Epithelial cell of esophagus (primary cell): ENCODE measurements at places on chromosomes 6 and 20.

GRCh38 chr6:93675856-93676417 is 256.6 kb upstream of the EPHA7 start:
- DNase-seq, result no peak

- no peak for DNase-seq
Observed at GRCh38 chr6:81900616-81901015, 148.1 kb upstream of the TENT5A start.

GRCh38 chr20:53888510-53888909 is 181.9 kb downstream of the BCAS1 start:
- DNase-seq, result no peak

- DNase-seq, result no peak
Observed at GRCh38 chr6:152981989-152982903, 595 bp downstream of the FBXO5 start.

GRCh38 chr6:78483553-78484197 is 383.7 kb upstream of the IRAK1BP1 start:
- DNase-seq, result peak; percentile 58

GRCh38 chr20:38805502-38805957 is at the start of gene PPP1R16B:
TSS of gene PPP1R16B (plus strand) at chr20:38805697. CDS start at chr20:38835926, 30,229 bp downstream.
- no peak for DNase-seq

- no peak for DNase-seq
Observed at GRCh38 chr6:35787266-35788218, 6.7 kb downstream of the CLPSL1 start.

- DNase-seq, result peak; percentile 59
Observed at GRCh38 chr6:130872250-130873095, 45.3 kb downstream of the SMLR1 start.

GRCh38 chr20:47127999-47128398 is 228.5 kb downstream of the ZMYND8 start:
- no peak for DNase-seq

GRCh38 chr6:31399589-31400466 is 3.6 kb upstream of the MICA start:
- DNase-seq, result peak; percentile 97

- DNase-seq, result no peak
Observed at GRCh38 chr6:142705054-142705453, 239.9 kb downstream of the HIVEP2 start.

DNA sequence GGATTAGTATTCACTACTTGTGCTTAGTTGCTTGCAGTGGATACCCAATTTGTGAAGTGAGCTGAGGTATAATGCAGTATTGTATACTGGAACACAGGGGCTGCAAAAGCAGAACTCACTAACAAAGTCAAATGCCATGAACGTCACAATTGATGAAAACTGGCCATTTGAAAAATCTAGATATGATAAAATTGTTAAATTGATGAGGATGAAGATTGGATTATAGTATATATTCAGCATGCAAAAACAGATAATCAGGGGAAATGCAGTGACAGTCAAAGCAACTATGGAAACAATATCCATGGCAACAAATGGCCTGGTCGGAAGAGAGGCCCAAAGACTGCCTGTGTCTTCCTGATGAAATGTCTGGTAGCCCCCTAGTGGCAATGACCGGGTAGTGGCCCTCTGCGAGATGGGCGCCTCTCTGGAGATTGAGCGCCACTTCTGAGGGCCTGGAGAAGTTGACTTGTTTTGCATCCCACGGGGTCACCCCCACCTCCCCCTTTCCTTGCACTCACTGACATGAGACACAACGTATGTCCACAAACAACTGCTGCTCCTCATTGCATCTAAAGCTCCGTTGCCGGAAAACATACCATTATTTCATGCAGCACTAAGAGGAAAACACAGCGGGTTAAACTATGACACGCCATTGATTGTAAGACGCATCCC is 43.6 kb downstream of the C6orf15 start:
- peak; percentile 83 for DNase-seq

DNA sequence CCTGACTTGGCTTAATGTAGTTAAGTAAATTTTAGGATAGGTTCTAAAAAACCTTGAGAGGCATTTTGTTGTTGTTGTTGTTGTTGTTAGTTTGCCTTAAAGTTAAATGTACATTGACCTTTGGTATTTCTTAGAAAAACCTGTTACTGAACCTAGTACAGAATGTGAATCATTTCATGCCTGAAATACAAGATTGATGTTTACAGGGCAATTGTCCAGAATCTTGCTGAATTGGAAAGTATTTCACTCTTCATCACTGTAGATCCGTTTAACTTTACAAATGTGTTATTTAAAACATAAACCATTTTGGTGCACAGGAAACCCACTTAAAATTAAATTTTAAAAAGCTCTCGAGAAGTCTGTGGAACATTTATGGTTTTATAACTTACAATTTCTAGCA is 75.0 kb downstream of the CEP57L1 start:
- DNase-seq, result no peak

- DNase-seq, result no peak
Observed at GRCh38 chr6:104700371-104701185, 159.1 kb downstream of the HACE1 start.

GRCh38 chr6:113190170-113190569 is 667.0 kb upstream of the MARCKS start:
- peak; percentile 6 for DNase-seq

GRCh38 chr6:70668499-70668812 is 773 bp downstream of the SMAP1 start:
- DNase-seq, result peak; percentile 42

DNA sequence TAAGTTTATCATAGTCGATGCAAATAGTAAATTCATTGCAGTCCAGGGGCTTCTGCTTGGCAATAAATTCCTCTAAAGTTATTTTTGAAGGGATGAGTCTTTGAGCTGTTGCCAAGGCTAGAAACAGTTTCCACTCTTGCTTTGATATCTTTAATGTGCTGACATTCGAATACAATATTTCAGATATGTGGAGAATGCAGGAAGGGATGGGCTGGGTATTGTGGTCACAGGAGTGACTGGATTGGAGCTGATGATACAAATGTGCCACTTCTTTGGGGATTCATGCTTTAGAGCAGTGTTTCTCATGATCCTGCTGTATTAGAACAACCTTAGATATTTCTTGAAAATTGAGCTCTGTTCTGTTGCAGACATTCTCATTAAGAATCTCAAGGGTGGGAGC is 139.0 kb downstream of the PRDM13 start:
- DNase-seq, result no peak

DNA sequence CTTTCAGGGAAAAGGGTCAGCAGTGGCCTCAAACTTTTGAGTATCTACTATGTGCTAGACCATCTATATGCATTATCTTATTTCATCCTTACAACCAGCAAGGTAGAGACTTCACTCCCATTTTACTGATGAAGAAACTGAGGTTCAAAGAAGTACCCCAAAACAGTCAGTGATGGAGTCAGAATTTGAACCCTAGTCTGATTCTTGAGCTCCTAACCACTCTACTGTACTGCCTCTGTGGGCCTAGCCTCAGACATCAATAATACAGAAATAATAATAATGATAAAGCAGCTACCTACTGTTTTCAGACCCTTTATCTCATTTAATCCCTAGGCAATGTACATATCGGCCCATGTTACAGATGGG is 8.4 kb downstream of the ADA start:
- DNase-seq, result no peak

DNA sequence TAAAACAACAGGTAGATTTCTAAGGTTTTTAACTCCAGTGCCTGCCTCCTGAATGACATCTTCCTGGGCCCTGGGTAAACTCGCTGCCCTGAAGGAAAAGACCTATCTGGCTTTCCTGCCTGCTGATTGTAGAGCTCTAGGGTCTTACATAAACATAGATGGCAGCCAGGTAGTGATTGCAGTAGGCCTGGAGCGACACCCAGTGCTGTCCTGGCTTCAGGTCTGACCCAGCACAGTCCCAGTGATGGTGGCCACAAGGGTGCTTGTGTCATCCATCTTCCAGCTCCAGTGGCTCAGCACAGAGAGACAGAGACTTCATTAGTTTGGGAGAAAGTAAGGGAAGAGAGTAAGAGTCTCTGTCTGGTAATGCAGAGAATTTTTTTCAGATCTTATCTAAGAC is 542.9 kb upstream of the IMPG1 start:
- DNase-seq, result no peak

DNA sequence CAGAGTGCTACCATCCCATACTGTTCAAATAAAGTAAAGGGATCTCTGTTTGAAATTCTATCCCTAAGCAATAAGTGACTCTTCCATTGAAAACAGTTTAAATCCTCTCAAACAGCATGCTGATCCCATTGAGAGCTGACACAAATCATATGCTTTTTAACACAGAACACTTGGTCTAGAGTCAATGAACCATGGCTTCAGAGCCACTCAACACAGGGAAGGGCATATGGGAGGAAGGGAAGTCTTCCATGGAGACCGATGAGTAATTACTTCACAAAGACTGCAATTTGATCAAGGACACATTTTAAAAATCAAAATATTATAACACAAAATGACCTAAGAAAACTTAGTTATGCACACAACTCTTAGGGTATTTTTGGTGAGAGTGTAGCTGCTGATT is 1073.0 kb upstream of the MAP3K7 start:
- no peak for DNase-seq

DNA sequence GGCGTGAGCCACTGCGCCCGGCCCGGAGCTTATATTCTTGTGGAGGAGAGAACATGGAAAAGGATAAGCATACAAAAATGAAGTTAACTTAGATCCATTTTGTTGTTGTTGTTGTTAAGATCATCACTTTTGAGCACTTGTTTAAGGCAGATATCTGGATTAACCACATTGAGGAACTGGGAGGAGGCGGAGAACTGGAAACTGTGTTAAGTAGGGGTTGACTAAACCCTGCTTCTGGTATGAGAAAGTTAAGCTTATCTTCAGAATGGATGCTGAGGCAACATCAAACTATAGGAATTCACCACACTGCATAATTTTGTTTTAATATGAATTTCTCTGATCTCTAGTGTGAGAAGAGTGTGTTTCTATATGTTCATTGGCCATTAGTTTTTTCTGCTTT is 57.6 kb downstream of the GCNT2 start:
- DNase-seq, result no peak

DNA sequence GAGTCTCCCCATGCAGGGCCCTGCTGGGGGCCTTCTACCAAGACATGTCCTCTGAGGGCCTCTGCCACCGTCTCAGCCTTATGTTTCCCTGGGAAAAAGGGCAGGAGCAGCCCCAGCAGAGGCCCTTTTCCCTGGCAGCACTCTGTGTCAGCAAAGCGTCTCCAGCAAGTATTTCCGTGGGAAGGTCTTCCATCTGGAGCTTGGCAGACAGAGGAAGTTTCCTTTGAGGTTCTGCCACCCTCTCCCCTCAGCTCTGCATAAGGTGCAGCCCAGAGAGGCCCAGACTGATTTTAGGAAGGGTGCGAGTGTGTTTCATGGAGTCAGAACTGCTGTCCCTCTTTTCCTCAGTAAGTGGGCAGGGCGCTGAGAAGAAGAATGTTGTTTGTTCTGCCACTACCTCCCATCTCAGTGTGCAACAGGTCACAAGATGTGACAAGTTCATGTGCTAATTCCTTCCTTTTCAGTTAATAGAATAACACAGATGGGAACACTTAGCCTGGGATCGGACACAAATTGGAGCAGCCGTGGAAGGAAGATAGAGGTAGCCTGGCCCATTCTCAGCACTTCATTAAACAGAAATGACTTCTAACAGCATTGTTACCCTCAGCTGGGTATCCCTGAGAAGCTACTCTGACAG is 784.4 kb downstream of the MAFB start:
- no peak for DNase-seq

DNA sequence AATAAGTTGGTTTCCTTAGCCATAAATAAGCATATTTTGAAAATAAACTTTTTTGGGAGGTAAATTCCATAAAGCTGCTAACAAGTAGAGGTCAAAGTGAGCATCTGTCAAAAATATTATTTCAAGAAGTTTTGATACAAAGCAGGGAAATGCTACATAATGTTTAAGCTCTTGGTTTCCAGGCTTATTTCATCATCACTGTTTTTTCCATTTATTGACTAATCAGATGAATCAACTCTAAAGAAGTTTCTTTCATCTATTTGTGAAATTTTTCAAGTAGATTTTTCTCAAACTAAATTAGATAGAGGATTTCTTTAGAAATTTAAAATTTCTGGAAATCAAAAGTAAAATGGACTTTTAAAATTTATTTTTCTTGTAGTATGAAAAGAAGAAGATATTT is 89.5 kb upstream of the TBX18 start:
- peak; percentile 38 for DNase-seq

DNA sequence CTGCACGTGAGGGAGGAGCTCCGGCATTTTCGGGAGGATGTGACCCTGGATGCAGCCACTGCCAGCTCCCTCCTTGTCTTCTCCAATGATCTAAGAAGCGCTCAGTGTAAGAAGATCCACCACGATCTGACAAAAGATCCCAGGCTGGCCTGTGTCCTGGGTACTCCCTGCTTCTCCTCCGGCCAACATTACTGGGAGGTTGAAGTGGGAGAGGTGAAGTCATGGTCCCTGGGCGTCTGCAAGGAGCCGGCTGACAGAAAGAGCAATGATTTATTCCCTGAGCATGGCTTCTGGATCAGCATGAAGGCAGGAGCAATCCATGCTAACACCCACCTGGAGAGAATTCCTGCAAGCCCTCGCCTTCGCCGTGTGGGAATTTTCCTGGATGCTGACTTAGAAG is 2.8 kb downstream of the RFPL4B start:
- DNase-seq, result no peak

- peak; percentile 82 for DNase-seq
Observed at GRCh38 chr6:33622456-33623431, 1.6 kb downstream of the ITPR3 start.

GRCh38 chr6:161389756-161390155 is 115.9 kb upstream of the AGPAT4 start:
- DNase-seq, result no peak

GRCh38 chr20:63498960-63499337 is at the start of gene EEF1A2:
TSS of gene EEF1A2 (minus strand) at chr20:63499083. CDS start at chr20:63497763, 1,320 bp downstream.
- DNase-seq, result no peak

GRCh38 chr6:110549277-110549676 is 72.9 kb upstream of the SLC22A16 start:
- no peak for DNase-seq
